ENCODE measurements at places on chromosomes 13 and 19. TPM values are rescaled to one million over a fixed set of nuclear protein-coding genes. Genes with fewer than 3 reads are reported as not detected.

ZNF579 gene
- 3.3 TPM for total RNA-seq

SIGLEC11 gene
- not detected for total RNA-seq

GPR183 gene
- total RNA-seq: not detected

PGLYRP1 gene
- not detected for total RNA-seq

OR7D2 gene
- not detected for total RNA-seq

SCN1B gene
- 24.2 TPM for total RNA-seq

TNNI3 gene
- not detected for total RNA-seq

ATXN8OS gene
- total RNA-seq: not detected

SHISA2 gene
- under 0.01 TPM for total RNA-seq

SHISA7 gene
- total RNA-seq: not detected

ATP5F1D gene
- total RNA-seq: 63.1 TPM

ZNF700 gene
- total RNA-seq: 4.4 TPM

RABAC1 gene
- total RNA-seq: 317 TPM

GNG7 gene
- 0.38 TPM for total RNA-seq

CYP2F1 gene
- total RNA-seq: not detected

FXYD7 gene
- total RNA-seq: not detected

IZUMO2 gene
- total RNA-seq: not detected

APOE gene
- total RNA-seq: 263 TPM

PSG2 gene
- total RNA-seq: not detected

NXNL1 gene
- not detected for total RNA-seq

MIDN gene
- total RNA-seq: 15.9 TPM

CALR3 gene
- total RNA-seq: 0.08 TPM

SELENOV gene
- not detected for total RNA-seq

KLHL1 gene
- not detected for total RNA-seq

RNF225 gene
- total RNA-seq: 0.15 TPM

THOP1 gene
- total RNA-seq: 51.2 TPM

TUBB4A gene
- not detected for total RNA-seq

RHPN2 gene
- total RNA-seq: 2.2 TPM

SLAIN1 gene
- 0.30 TPM for total RNA-seq

LENG8 gene
- total RNA-seq: 53.7 TPM

GJB6 gene
- total RNA-seq: not detected

C1QTNF9B gene
- not detected for total RNA-seq

SIGLEC5 gene
- total RNA-seq: not detected

LRRC8E gene
- total RNA-seq: 5.6 TPM

SIGLEC12 gene
- not detected for total RNA-seq

ZNF66 gene
- total RNA-seq: 0.82 TPM

GJB2 gene
- 0.82 TPM for total RNA-seq

FBXO17 gene
- total RNA-seq: 13.2 TPM

TRPM4 gene
- total RNA-seq: 10.6 TPM

CYP4F8 gene
- total RNA-seq: not detected

PVR gene
- total RNA-seq: 32.4 TPM

PRR12 gene
- total RNA-seq: 1.1 TPM

SIGLECL1 gene
- not detected for total RNA-seq

TEX101 gene
- total RNA-seq: not detected

N4BP2L1 gene
- total RNA-seq: 0.83 TPM

IL4I1 gene
- total RNA-seq: 0.23 TPM
